ENCODE measurements at places on chromosomes 1 and 21.

DNA sequence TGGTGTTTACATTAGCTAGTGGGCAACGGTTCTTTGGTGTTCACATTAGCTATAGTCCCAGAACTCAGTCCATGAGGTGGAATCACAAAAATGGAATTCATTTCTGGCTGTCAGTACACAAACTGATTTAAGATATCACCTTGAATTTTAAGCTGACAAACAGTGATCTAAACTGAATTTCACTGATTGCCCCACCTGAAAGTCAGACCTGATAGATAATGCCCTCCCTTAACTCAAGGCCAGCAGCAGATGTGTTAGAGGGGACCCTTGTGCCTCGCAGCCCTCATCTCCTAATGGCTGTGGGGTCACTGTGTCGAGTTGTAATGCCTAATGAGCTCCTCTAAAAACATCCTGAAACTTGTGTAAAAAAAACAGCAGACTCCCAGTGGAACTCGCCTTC, 8.6 kb downstream of the ARF1 start:
- DNase-seq = no peak

GRCh38 chr1:88022516-88022915, 661.6 kb upstream of the PKN2 start:
- no peak for DNase-seq

DNA sequence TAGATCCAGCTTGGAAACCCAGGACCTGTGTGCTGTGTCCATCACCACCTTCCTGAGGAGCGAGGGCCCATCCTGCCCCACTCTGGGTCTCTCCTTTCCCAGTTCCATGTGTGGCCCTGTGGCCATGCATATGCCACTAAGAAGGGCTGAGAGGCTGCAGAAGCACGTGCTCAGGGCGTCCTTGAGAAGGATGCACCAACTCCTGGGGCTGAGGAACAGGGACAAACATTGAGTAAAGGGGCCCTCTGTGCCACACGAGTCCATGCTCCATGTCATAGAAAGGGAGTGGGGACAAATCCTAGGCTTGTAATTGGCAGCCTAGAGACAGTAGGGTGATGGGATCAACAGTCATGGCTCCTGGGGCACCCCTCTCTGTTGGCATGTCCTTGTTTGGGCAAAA, 8.4 kb downstream of the ETV3L start:
- no peak for DNase-seq

- DNase-seq = no peak
These were observed 30.5 kb downstream of the EPHB2 start for GRCh38 chr1:22741118-22741517.

GRCh38 chr21:43975469-43976098, 36.5 kb upstream of the TRAPPC10 start:
- DNase-seq = no peak

- no peak for DNase-seq
These were observed 65.7 kb downstream of the NVL start for GRCh38 chr1:224264321-224264720.

DNA sequence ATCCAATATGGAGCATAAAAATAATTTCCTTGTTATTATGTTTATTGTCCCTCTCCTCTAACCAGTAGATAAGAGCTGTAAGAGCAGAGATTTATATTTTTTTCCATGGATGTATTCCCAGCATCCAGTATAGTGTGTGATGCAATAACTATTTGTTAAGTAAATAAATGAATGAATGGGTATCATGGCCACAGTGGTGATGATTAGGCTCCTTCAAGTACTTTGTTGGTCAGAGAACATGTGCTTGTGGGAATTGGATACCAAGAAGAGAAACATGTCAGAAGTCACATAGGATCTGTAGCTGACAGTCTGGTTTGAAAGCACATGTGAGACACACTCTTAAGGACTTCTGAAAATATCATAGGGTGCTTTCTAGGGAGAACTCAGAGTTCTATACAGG, 588.5 kb downstream of the AGBL4 start:
- no peak for DNase-seq

DNA sequence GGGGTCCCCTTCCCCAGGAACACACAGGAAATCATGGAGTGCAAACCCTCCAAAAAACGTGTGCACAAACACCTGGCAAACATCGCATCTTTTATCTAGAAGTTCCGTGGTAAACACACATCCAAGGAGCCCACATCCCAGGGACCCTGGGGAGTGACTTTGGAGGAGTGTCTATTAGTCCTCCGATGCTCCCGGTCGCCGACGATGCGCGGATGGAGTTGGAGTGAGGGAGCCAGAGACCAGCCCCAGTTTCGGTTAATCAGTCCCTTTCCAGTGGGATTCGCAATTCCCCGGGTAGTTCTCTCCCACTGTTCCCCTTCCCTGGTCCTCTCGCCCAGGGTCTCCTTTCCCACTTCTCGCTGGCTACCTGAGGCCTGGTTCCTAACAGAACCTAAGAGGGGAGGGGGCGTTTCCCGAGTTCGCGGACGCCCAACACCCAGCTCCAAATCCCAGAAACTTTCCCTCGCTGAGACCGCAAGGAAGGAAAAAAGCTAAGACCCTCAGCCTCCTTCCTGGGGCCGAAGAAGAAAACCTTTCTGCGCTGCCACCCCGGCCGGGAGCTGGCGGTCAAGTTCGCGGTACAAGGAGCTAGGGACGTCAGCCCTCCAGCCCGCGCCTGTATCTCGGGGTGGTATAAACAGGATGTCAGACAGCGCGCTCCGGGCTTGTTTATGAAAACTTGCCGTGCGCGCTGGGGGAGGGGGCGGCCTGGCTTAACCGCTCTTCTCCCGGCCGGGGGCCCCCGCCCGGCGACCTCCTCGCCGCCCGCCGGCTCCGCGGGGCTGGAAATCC, 787 bp downstream of the JAK1 start:
- no peak for DNase-seq

- no peak for DNase-seq
These were observed 748 bp downstream of the PPP1R15B start for GRCh38 chr1:204410688-204411450.

- DNase-seq = no peak
These were observed 84.5 kb downstream of the CC2D1B start for GRCh38 chr1:52281518-52281917.

- DNase-seq = no peak
These were observed 36.3 kb upstream of the SLC6A9 start for GRCh38 chr1:44067266-44068250.

DNA sequence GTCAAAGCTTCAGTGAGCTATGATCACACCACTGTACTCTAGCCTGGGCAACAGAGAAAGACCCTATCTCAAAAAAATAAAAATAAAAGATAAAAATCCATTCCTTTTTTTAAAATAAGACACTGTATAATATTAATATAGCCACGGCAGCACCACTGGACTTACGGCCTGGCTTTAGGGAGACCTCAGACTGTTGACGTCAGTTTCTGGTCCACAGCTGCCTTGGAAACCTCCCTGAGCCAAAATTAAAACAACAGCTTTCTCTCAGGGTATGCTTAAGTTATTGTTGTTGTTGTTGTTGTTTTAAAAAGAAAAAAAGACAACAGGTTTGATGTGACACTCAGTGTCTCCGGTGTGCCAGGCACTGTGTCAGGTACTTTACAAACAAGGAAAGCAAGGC, 42.0 kb downstream of the CAPZB start:
- no peak for DNase-seq

GRCh38 chr1:58249737-58250586, 296.6 kb downstream of the OMA1 start:
- no peak for DNase-seq

- DNase-seq = no peak
These were observed 5.8 kb upstream of the CLDN19 start for GRCh38 chr1:42745851-42746250.

- no peak for DNase-seq
These were observed 12.6 kb downstream of the MTF1 start for GRCh38 chr1:37846647-37847339.

DNA sequence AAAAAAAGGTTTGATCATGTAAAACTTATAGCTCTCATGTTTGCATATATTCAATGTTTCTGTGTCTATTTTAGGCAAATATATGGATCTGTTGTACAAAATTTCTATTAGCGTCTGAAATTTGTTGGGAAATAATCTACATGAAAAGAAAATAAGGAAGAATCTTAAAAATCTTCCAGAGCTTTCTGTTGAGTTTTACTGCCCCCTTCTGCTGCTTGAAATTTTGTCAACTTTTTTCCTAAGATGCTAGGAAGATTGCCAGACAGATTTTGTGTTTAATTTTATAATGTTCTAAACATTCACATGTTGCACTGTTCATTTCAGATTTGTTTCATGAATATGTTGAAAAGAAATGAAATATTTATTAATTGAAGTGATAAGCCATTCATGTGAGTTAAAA, 2.5 kb upstream of the PTGS2 start:
- no peak for DNase-seq

DNA sequence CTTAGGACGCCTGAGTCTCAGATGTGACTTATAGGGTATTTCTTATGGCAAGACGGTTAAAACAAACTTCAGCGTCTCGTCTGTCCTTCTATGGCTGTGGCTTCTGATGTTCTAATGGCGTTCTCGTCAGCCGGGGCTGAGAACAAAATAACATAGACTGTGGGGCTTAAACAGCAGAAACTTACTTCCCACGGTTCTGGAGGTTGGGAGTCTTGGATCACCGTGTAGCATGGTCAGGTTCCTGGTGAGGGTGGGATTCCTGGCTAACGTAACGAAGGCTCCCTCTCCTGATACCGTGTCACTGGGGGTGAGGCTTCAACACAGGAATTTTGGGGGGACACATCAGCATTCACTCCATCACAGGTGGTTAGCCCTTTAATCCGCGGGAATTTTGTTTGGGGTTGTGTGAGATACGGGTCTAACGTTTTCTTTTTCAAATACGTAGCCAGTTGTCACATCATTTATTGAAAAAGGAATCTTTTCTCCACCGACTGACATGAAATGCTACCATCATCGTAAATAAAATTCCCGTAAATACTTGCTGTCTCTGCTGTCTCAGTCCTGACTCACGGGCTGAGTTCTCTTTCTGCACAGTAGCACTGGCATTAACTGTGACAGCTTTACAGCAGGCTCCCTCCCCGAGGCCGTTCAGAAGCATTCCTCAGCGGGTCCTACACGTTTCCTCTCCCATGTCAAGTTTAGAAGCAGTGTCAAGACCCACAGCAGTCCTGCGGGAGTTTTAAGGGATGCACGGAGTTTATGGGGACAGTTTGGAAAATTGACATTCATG, 8.1 kb upstream of the POFUT2 start:
- DNase-seq = no peak

- no peak for DNase-seq
These were observed 714.7 kb downstream of the NCAM2 start for GRCh38 chr21:21712748-21713520.

GRCh38 chr1:119873135-119874015, 22.9 kb downstream of the ADAM30 start:
- no peak for DNase-seq

GRCh38 chr1:4149831-4150230, 249.8 kb upstream of the C1orf174 start:
- no peak for DNase-seq

DNA sequence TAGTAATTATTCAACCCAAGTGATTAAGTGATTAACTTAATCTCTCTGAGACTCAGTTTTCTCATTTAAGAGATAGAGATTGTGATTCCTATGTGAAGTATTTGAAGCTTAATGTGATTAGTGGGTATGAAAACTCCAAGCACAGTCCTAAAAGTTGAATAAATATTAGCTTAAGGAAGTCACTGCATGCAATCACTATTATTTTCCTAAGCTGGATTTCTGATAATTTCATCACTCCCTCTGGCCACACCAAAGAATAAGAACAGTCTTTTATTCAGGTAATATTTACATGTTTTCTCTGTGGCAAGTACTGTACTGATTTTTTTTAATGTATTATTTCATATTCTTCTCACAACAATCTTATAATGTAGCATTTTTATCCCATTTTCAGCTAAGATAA, 31.1 kb downstream of the CD55 start:
- DNase-seq = no peak

GRCh38 chr1:110424699-110425611, 17.5 kb upstream of the LAMTOR5 start:
- no peak for DNase-seq

GRCh38 chr1:183267646-183268431, 81.8 kb downstream of the LAMC2 start:
- DNase-seq = no peak

DNA sequence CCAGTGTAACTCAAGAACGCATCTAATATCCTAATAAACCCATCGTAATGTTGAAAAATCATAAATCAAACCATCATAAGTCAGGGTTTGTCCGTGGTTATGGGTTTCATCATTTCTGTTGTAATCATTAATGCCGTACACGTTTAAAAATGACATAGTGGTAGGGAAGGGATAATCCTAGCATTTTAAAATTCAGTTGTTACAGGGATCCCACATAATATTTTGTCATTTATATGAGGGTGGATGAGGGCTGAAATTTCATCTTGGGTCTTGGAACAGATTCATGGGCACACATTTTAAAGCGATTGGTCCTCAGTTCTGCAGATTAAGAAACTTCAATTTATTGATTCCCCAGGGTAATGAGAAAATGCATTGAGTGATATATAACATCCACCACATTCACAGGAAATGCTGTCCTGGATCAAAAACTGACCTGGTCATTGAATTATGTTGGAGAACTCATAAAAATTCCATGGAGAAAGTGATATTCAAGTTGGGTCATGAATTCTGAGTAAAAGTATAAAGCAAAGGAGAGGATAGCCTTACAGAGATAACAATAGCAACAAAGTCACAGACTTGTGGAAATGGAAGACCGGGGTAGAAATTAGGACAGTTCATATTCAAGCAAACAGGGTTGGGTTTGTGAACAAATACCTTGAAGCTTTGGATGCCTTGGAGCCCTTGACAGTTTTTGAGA, 1527.3 kb upstream of the TPTE start:
- DNase-seq = no peak

- no peak for DNase-seq
These were observed 21.7 kb upstream of the VASH2 start for GRCh38 chr1:212928323-212929291.

- DNase-seq = no peak
These were observed 3.0 kb upstream of the EPHX4 start for GRCh38 chr1:92026806-92027205.

DNA sequence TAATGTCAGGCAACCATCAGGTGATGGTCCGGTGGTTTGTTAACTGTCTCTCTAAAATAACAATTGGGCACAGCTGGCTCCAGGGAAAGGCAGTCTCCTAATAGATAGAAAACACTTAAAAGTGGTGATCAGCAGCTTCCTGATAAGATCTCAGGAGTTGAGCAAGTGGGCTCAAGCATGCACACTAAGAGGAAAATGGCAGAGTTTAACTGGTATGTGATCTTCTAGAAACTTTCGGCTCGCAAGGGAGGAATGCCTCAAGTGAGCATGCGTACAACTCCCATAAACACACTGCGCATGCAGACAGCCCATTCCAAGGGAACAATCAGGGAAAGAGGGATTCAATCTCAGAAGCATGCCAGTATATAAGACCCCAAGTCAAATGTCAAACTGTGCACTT, 52.2 kb upstream of the VTCN1 start:
- DNase-seq = no peak

- DNase-seq = no peak
These were observed 24.9 kb downstream of the RPAP2 start for GRCh38 chr1:92323473-92324453.

- DNase-seq = no peak
These were observed 382.8 kb downstream of the AMY1C start for GRCh38 chr1:104132382-104132973.

- DNase-seq = no peak
These were observed 165.7 kb upstream of the SGIP1 start for GRCh38 chr1:66368261-66368660.

- DNase-seq = no peak
These were observed 50.9 kb downstream of the MDM4 start for GRCh38 chr1:204567071-204567470.

Data from GM12864 (cell line).